A549 treated with AZD2906 at 1 μM for 4 hours (cell line): ENCODE measurements at places on chromosomes 16 and 17. TPM values are rescaled to one million over a fixed set of nuclear protein-coding genes. Genes with fewer than 3 reads are reported as not detected.

KRT15 gene
- 2.3 to 3.5 TPM (median 2.5 TPM) in 5 replicates for total RNA-seq

GRAP gene
- 0.24 to 0.53 TPM (median 0.38 TPM) in 5 replicates for total RNA-seq

SLC5A2 gene
- 0.20 to 0.40 TPM (median 0.23 TPM) in 5 replicates for total RNA-seq

C16orf96 gene
- total RNA-seq: 0.02 to 0.06 TPM (median 0.04 TPM) in 5 replicates

TMC5 gene
- total RNA-seq: 4.2 to 6.8 TPM (median 4.5 TPM) in 5 replicates

MYH1 gene
- not detected in 5 replicates for total RNA-seq

BCL6B gene
- total RNA-seq: not detected in 5 replicates

CD300E gene
- total RNA-seq: not detected in 5 replicates

TEKT1 gene
- 0.07 to 0.22 TPM (median 0.15 TPM) in 4 of 5 replicates, not detected in the other for total RNA-seq

OTOP2 gene
- 0.05 to 0.06 TPM in 2 of 5 replicates, not detected in the others for total RNA-seq

ABCA8 gene
- 0.24 to 0.52 TPM (median 0.31 TPM) in 5 replicates for total RNA-seq

SLC43A2 gene
- 4.7 to 6.8 TPM (median 5.9 TPM) in 5 replicates for total RNA-seq

CMIP gene
- 108 to 133 TPM (median 128 TPM) in 5 replicates for total RNA-seq

CCL16 gene
- not detected in 5 replicates for total RNA-seq

TEX14 gene
- total RNA-seq: 0.22 to 0.33 TPM (median 0.32 TPM) in 5 replicates

BAIAP2 gene
- 123 to 150 TPM (median 144 TPM) in 5 replicates for total RNA-seq

ZNF629 gene
- 16.0 to 19.7 TPM (median 17.4 TPM) in 5 replicates for total RNA-seq

NUDT16L1 gene
- 19.3 to 27.6 TPM (median 26.4 TPM) in 5 replicates for total RNA-seq

PRAC2 gene
- not detected in 5 replicates for total RNA-seq

NPIPA3 gene
- 0.37 to 2.0 TPM (median 1.1 TPM) in 5 replicates for total RNA-seq

PRR35 gene
- 0.08 to 0.28 TPM (median 0.26 TPM) in 5 replicates for total RNA-seq

LGALS9C gene
- total RNA-seq: not detected in 5 replicates

ITFG1 gene
- 34.7 to 40.9 TPM (median 38.4 TPM) in 5 replicates for total RNA-seq

OR1F1 gene
- total RNA-seq: 0.13 to 0.59 TPM (median 0.21 TPM) in 5 replicates

SRL gene
- total RNA-seq: 0.03 to 0.08 TPM (median 0.06 TPM) in 5 replicates

DYNLRB2 gene
- 0.30 to 0.37 TPM in 2 of 5 replicates, not detected in the others for total RNA-seq

SHCBP1 gene
- 30.4 to 40.3 TPM (median 36.0 TPM) in 5 replicates for total RNA-seq

UNK gene
- 25.1 to 31.3 TPM (median 28.1 TPM) in 5 replicates for total RNA-seq

CRISPLD2 gene
- total RNA-seq: 3.1 to 4.2 TPM (median 3.5 TPM) in 5 replicates

EFNB3 gene
- 1.2 to 1.6 TPM (median 1.3 TPM) in 5 replicates for total RNA-seq

PIRT gene
- not detected in 5 replicates for total RNA-seq

SLC2A4 gene
- 0.35 to 0.67 TPM (median 0.63 TPM) in 5 replicates for total RNA-seq

CCDC137 gene
- 58.3 to 69.6 TPM (median 60.1 TPM) in 5 replicates for total RNA-seq

SLC6A4 gene
- 0.07 to 0.08 TPM (median 0.07 TPM) in 3 of 5 replicates, not detected in the others for total RNA-seq

CORO6 gene
- 4.5 to 6.9 TPM (median 6.1 TPM) in 5 replicates for total RNA-seq

MRPL58 gene
- 69.5 to 86.3 TPM (median 76.3 TPM) in 5 replicates for total RNA-seq

XAF1 gene
- total RNA-seq: not detected in 5 replicates

STXBP4 gene
- 4.0 to 6.1 TPM (median 4.3 TPM) in 5 replicates for total RNA-seq

ZP2 gene
- total RNA-seq: not detected in 5 replicates

IRF8 gene
- total RNA-seq: 0.34 to 0.43 TPM (median 0.37 TPM) in 5 replicates

GNG13 gene
- total RNA-seq: not detected in 5 replicates

PRMT7 gene
- total RNA-seq: 26.1 to 32.0 TPM (median 30.2 TPM) in 5 replicates

PGAP3 gene
- total RNA-seq: 7.7 to 8.6 TPM (median 8.1 TPM) in 5 replicates

CNEP1R1 gene
- 19.6 to 21.8 TPM (median 20.5 TPM) in 5 replicates for total RNA-seq
